A549 treated with ZK216348 at 1 μM for 4 hours (cell line): ENCODE measurements at places on chromosomes 4 and X. TPM values are rescaled to one million over a fixed set of nuclear protein-coding genes. Genes with fewer than 3 reads are reported as not detected.

The RHOH gene
- 0.15 to 0.23 TPM (median 0.19 TPM) in 4 of 5 replicates, not detected in the other for total RNA-seq

The NLGN4X gene
- not detected in 5 replicates for total RNA-seq

The OCRL gene
- 19.6 to 26.2 TPM (median 24.7 TPM) in 5 replicates for total RNA-seq

The STPG2 gene
- not detected in 5 replicates for total RNA-seq

The SPANXD gene
- 0.46 TPM in 1 of 5 replicates, not detected in the others for total RNA-seq

The SMARCA1 gene
- total RNA-seq, result 32.2 to 65.7 TPM (median 47.9 TPM) in 5 replicates

The NALF2 gene
- total RNA-seq, result 3.7 to 6.2 TPM (median 5.4 TPM) in 5 replicates
